ENCODE measurements at places on chromosomes 13 and 19. TPM values are rescaled to one million over a fixed set of nuclear protein-coding genes. Genes with fewer than 3 reads are reported as not detected.

GRCh38 chr19:18141031-18141430, 11.9 kb upstream of the PIK3R2 start:
- DNase-seq, result no peak
- peaks cover 51% of the 10 kb centered on the region for H3K36me3 ChIP-seq
- H3K27ac ChIP-seq, result no peak overlapping the region
- H3K4me3 ChIP-seq, result no peak overlapping the region
- no peaks in the 10 kb centered on the region for H3K4me1 ChIP-seq

DNA sequence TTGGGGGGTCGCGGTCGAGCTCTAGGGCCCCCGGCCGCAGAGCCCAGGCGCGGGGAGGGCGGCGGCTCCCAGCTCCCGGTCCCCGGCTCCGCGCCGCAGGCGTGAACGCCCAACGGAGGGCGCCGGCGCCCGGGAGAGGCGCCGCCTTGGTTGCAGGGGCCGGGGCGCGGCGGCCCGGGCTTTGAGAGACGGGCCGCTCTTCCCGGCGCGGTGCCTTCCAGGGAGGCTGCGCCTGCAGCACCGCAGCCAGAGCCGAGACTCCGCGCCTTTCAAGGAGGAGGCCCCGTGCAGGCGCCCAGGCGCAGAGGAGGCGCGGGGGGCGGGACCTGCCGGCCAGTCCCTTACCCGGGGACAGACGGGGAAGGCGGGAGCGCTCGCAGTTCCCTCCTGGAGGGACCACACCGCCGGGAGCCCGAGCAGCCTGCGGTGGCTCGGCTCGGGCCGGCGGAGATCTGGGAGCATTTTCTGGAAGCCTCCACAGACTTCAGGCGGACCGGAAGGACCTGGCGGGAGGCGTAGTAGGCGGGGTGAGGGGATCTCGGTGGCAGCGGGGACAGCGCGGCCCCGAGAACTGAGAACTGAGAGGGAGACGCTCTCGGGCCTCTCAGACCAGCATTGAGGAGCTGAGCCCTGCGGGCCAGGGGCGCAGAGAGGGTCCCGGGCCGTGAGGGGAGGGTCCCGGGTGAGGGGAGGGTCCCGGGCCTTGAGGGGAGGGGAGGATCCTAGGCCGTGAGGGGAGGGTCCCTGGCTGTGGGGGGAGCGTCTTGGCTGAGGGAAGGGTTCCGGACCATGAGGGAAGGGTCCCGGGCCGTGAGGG, 25.5 kb upstream of the MCF2L start:
- peaks cover 17% of the 10 kb centered on the region for H3K4me1 ChIP-seq
- H3K36me3 ChIP-seq, result no peaks in the 10 kb centered on the region
- H3K27me3 ChIP-seq, result no peaks in the 10 kb centered on the region
- H3K4me3 ChIP-seq, result peak overlapping the region; percentile 59
- H3K27ac ChIP-seq, result peak overlapping the region; percentile 65

- no peak overlapping the region for H3K4me3 ChIP-seq
- no peak for DNase-seq
- H3K4me1 ChIP-seq, result peaks cover 18% of the 10 kb centered on the region
- peaks cover 59% of the 10 kb centered on the region for H3K36me3 ChIP-seq
- H3K27ac ChIP-seq, result no peak overlapping the region
These were observed 2.6 kb downstream of the LHB start for GRCh38 chr19:49014123-49014869.

DNA sequence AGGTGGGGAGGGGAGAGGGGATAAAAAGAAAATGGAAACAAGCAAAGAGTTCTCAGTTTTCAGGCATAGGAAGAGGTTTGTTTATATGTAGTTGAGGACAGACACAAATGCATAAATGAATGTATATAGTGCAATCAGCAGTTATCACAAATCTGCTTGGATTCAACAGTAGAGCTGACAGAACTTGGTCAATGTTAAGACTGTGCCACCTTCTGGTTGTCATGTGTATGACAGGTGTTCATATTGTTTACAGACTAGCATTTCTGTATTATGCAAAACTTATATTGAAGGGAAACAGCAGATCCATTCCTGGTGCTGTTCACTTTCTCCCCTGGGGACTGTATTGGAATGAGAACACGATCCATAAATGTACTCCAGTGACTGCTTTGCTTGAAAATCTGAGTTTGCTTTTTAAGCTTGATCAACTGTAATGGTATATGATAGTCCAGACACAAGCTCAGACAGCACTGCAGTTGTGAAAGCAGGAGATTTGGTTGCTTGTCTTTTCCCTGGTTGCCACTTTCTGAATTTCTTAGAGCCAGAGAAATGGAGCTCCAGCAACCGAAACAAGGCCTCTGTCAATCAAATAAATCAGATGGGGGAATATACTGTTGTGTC, 319.5 kb upstream of the OBI1 start:
- H3K4me1 ChIP-seq, result no peaks in the 10 kb centered on the region
- H3K27ac ChIP-seq, result no peak overlapping the region
- H3K4me3 ChIP-seq, result no peak overlapping the region
- H3K36me3 ChIP-seq, result no peaks in the 10 kb centered on the region
- H3K27me3 ChIP-seq, result no peaks in the 10 kb centered on the region

DNA sequence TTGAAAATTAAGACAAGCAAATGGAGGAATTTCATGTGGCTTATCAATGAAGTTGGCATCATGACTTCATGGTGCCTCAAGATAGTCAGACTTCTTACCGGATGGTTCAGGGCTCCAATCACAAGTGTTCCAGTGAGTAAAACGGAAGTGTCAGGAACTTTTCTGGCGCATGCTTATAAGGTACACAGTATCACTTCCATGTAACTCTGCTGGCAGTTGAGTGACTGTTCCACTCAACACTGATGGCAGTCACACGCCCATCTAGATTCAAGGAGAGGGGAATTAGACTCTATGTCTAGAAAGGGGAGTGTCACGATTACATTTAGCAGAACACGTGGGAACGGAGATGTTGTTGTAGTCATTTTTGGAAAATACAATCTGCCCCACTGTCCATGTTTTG, 114.3 kb downstream of the KCTD15 start:
- peaks cover 27% of the 10 kb centered on the region for H3K27me3 ChIP-seq
- H3K4me1 ChIP-seq, result peaks cover 4% of the 10 kb centered on the region
- H3K27ac ChIP-seq, result no peak overlapping the region
- H3K4me3 ChIP-seq, result no peak overlapping the region
- DNase-seq, result no peak
- H3K36me3 ChIP-seq, result no peaks in the 10 kb centered on the region

Gene TBXA2R
- polyA plus RNA-seq, result 1.8 TPM
